ENCODE measurements at places on chromosomes 11 and 22.

DNA sequence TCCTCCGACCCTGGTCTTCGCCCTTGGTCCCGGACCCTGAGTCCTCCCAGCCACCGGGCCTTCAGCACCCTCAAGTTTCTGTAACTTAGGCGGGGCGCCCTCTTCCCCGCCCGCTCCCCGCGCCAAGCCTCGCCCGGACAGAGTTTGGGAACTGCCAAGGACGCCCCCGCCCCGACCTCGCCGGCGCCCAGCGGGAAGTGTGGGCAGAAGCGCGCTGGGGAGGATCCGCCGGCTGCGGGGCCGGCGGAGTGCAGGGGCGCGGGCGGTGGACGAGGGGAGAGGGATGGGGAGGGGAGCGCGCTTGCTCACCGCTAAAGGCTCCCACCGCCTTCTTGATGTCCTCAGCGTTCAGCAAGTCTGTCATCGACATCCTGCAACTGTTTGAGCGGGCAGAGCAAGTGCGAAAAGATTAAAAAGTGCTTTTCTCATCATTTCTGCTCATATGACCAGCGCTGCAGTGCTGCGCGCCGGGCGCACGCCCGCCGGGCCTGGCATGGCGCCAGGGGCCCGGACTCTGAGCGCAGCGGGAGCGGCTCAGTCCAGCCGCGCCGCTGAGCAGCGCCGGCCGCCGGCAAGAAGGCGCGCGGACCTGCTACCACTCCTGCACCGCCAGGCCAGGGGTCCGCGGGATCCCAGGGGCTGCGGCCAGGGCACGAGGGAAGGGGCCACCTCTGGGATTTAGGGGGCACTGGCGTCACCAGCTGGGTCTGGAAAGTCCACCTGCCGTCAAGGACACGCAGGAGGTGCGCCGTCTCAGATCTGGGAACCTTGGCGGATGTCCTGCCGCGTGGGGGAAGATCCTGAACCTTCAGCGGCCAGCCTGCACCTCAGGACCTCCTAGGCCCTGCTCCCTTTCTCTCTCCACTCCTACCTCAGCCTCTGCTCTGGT, at the start of gene PVALB:
TSS of gene PVALB (minus strand) at position 400 of the 889 bp plus-strand sequence. CDS start at position 370, 30 bp downstream.
- no peak for DNase-seq

GRCh38 chr11:74721479-74721835, 9.8 kb downstream of the CHRDL2 start:
- DNase-seq, result no peak

DNA sequence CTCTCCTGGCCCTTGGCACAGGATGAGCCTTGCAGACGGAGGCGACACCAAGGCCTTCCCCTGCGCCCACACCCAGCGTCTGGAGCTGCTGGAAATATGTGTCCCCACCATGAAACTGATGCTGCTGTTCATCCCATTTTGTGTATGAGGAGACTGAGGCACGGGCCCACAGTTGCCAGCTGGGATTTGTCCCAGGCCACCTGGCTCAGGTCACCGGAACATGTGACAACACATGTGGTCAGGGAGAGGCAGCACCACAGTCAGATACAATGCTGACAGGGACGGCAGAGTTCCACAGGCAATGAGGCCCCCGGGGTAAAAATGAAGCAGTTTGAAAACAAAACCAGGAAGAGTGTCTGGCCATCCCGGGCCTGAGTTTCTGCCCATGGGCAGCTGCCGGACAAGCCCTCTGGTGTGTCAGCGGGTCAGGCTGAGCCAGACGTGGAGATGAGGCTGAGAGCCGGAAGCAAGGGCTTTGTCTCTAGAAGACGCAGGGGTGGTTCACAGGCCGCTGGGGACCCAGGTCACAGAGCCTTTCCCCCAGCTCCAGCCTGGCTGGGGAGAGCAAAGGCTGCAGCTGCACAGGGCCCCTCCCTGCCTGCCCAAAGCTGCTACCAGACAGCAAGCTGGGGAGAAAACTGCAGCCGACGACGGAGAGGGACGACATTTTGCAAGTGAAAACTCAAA, 80.7 kb downstream of the CDKN1C start:
- no peak for DNase-seq

- no peak for DNase-seq
Observed at GRCh38 chr11:128949791-128950454, 7.3 kb upstream of the TP53AIP1 start.

- DNase-seq, result no peak
Observed at GRCh38 chr22:44646668-44647067, 55.3 kb upstream of the PRR5 start.

- DNase-seq, result no peak
Observed at GRCh38 chr22:29209624-29209929, 3.9 kb downstream of the EMID1 start.

GRCh38 chr11:76400967-76401366, 19.8 kb downstream of the GVQW3 start:
- DNase-seq, result no peak

- peak; percentile 74 for DNase-seq
Observed at GRCh38 chr11:113242767-113243397, 71.5 kb upstream of the TTC12 start.

- peak; percentile 28 for DNase-seq
Observed at GRCh38 chr11:13962562-13963168, at the start of gene SPON1. SPON1 (plus strand) TSS chr11:13962723; CDS start chr11:13962905, 182 bp downstream.

Data from fibroblast of skin of right biceps (primary cell).